ENCODE measurements at places on chromosomes 7 and 10.

DNA sequence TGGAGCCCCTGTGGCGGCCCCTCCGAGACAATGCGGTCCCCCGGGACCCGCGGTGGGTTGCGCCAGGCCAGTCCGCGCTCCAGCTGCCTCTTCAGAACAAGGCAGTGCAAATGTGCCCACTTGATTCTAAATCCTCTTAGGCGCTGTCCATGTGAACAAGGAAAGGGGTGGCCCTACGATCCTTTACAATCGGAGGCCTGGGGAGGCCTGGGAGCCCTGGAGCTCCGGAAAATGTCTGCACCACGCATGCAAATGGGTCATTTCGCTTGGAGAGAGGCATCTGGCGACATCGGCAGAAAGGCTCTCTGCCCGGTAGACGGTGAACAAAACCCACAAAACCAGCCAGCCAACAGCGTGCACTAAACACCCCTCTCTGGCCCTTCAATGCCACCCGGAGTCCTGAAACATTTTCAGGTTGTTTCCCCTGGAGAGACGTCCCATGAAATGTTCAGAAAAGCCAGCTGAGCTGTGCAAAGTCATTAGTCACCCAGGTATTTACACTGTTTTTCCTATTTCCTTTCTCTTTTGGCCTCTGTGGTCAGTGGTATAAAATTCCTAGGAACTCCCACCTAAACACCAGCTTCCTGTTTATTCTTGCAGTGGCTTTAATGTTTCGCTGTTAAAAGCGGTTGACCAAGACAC, 102.8 kb upstream of the ZNF438 start:
- no peak for DNase-seq

DNA sequence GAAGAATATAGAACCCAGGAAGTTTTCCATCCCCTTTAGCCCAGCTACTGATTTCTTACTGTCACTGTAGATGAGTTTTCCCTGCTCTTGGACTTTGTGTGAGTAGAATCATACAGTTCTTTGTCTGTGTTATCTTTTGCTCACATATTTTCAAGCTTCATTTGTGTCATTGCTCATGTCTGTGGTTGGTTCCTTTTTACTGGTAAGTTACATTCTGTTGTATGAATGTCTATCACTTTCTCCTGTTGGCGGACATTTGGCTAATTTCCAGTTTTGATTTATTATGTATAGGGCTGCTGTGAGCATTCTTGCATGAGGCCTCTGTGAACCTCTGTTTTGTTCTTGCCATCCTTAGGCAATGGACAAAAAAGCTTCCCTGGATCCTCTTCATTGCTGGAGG, 5.3 kb downstream of the GLRX3 start:
- DNase-seq, result peak; percentile 16

GRCh38 chr7:6500691-6501090, 50.6 kb downstream of the GRID2IP start:
- no peak for DNase-seq

GRCh38 chr10:113947184-113948041, 93.0 kb downstream of the NHLRC2 start:
- DNase-seq, result no peak

GRCh38 chr10:122323189-122323588, 51.3 kb upstream of the PLEKHA1 start:
- DNase-seq, result no peak

GRCh38 chr10:84695902-84696301, 367.5 kb downstream of the CCSER2 start:
- DNase-seq, result no peak

DNA sequence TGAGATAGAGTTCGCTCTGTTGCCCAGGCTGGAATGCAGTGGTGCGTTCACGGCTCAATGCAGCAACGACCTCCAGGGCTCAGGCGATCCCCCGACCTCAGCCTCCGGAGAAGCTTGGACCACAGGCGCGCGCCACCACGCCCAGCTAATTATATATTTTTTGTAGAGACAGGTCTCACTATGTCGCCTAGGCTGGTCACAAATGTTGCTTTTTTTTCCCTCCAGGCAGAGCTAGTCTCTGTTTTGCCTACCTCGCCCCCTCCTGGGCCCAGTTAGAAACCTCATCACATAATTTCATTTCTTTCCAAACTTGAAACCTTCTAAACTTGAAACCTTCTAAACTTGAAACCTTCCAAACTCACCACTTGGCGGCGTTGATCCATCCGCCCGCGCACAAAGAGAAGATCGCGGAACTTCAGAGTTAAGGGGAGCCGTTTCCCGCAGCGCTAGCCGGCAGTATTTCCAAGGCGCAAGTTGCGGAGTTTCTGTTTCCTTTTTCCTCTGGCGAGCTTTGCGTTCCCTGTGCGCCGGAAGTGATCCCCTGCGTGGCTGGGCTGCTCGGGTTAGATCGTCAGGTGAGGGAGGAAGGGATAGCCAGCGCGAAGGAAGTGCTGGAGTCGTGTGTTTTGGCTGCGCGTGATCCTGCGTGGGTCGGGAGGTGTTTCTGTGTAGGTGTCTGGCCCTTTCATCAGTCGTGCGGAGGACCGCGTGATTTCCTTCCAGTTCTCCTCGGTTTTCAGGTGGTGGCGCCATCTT, at the start of gene SSBP1:
TSS of gene SSBP1 (plus strand) at position 523 of the 756 bp plus-strand sequence. CDS start 809 bp downstream, outside the sequence.
- peak; percentile 99 for DNase-seq

- DNase-seq, result no peak
Measured at GRCh38 chr10:8331896-8332729, 277.6 kb downstream of the GATA3 start.

- DNase-seq, result no peak
Measured at GRCh38 chr7:150476285-150476684, 25.9 kb downstream of the GIMAP8 start.

- no peak for DNase-seq
Measured at GRCh38 chr7:151923097-151923876, 33.0 kb upstream of the GALNTL5 start.

GRCh38 chr7:119270644-119271043, 1002.3 kb upstream of the KCND2 start:
- no peak for DNase-seq

GRCh38 chr7:129136887-129137642, 7.4 kb upstream of the TSPAN33 start:
- DNase-seq, result no peak

DNA sequence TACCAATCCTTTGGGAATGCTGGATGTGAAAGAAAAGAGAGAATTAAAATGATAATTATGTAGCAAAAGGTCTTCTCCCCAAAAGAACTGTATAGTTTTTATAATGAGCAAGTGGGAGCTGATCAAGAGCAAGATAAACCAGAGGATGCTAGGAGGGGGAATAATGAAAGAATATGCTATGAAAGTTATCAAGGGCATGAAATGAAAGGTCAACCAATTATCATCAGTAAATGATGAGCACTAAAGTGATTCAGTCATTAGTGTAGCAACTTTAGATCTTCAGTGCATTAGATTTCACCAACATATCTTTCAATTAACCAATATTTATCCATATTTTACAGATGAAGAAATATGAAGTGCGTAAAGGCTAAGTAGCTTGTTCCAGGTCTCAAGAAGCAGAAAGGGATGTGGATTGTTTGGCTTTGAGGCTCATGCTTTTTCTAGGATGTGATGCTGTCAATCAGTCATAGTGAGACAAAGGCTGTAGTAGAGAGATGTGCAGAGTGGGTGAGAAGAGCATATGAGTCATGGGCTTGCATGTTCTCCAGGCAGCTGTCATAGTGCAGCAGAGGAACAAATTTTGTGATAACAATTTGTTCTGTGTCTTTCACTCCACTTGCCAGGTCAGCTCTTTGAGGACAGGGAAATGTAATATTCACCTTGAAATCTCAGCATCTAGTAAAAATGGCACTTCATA, 5.7 kb upstream of the OR2F2 start:
- peak; percentile 61 for DNase-seq

DNA sequence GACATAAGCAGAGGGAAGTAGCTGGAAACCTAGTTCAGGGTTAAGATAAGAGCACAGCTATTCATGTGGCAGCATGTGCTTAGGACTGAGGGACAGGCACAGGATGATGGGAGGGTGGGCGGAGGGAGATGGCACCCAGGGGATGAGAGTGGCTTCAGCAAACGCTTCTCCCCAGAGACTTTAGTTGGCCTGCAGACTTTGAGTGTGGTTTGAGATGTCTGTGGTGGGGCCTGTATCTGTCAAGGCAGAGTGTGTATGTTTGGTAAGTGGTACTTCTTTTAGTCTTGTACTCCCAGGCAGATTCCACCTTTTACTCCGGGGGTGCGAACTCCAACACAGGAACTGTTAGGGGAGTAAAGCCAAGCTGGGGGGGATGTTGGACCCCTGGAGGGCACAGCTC, 88.9 kb downstream of the WDFY4 start:
- DNase-seq, result no peak

- DNase-seq, result peak; percentile 97
Measured at GRCh38 chr7:81638198-81638597, 131.6 kb downstream of the HGF start.

GRCh38 chr7:20454202-20454601, 123.5 kb downstream of the ITGB8 start:
- no peak for DNase-seq

DNA sequence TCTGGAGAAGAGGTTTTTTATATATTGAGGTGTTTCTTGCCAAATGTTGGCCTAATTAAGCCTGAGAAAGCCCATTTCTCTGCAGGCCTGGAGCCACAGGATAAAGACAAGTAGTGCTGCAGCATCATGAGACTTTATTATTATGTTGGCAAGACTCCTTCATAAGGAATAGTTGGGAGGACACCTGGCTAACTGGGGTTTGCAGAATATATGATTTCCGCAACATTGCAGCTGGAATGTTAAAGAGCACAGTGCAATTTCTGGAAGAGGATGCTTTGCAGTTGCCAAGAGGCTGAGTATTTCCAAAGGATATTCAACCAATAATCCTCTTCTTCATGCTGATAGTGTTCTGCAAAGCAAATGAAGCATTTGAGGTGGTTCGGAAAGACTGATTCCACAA, 1512.8 kb upstream of the LRRTM3 start:
- DNase-seq, result no peak

- peak; percentile 50 for DNase-seq
Measured at GRCh38 chr7:92641921-92642511, 51.8 kb upstream of the FAM133B start.
